GM13977 (cell line): ENCODE measurements at places on chromosomes 4 and X.

DNA sequence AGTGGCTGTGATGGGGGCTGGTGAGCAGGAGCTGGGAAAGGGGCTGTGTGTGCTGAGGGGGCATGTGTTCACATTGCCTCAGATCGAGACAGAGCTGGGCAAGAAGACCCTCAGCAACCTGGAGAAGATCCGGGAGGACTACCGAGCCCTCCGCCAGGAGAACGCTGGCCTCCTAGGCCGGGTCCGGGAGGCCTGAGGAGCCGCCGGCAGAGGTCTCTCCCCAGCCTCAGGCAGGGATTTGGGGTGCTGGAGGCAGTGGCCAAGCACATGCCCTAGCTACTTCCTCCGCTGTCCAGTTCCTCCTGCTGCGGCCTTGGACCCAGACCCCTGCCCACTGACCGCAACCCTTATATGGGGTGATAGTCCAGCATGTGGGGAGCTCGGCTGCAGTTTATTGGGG lies 14.4 kb downstream of the FOXP3 start:
- DNase-seq: no peak

- no peak for DNase-seq
Observed at GRCh38 chr4:40140196-40140595, 56.6 kb upstream of the RHOH start.

- no peak for DNase-seq
Observed at GRCh38 chrX:38552721-38553120, 8.6 kb upstream of the TSPAN7 start.

DNA sequence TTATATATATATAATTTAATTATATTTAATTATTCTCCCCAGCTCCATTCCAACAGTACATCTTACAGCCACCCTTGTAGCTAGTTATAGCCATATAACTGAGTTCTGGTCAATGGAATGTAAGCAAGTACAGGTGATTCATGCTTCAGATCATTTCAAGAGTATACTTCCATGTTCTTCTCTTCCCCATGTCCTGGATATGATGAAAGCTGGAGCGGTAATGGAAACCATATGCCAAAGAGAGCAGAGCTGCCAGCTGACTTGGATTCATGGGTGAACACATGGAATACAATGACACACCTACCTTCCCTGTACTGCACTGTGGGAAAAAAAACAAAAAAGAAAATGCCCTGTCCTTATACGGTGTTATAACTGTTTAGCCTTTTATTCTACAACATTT lies 17.5 kb upstream of the CORIN start:
- no peak for DNase-seq

- no peak for DNase-seq
Observed at GRCh38 chr4:89617317-89617716, 219.6 kb downstream of the SNCA start.

- DNase-seq: no peak
Observed at GRCh38 chr4:128517096-128517738, 229.6 kb upstream of the PGRMC2 start.
